Glomerular endothelial cell (primary cell): ENCODE measurements at places on chromosomes 16 and 17. TPM values are rescaled to one million over a fixed set of nuclear protein-coding genes. Genes with fewer than 3 reads are reported as not detected.

CES5A gene
- not detected in 2 replicates for total RNA-seq

- no peak for DNase-seq
Measured at GRCh38 chr16:49834531-49835151, 21.3 kb downstream of the ZNF423 start.

KRTAP4-6 gene
- total RNA-seq: not detected in 2 replicates

- no peak for DNase-seq
Measured at GRCh38 chr16:71264299-71264698, 24.9 kb downstream of the CMTR2 start.

MAPK8IP3 gene
- total RNA-seq: 47.0 and 75.6 TPM in 2 replicates

RGS9 gene
- 3.1 and 3.6 TPM in 2 replicates for total RNA-seq

MYH11 gene
- not detected in 2 replicates for total RNA-seq

CFAP97D1 gene
- not detected in 2 replicates for total RNA-seq

DHX40 gene
- 28.8 and 40.7 TPM in 2 replicates for total RNA-seq

TBC1D3G gene
- not detected in 2 replicates for total RNA-seq

- DNase-seq: no peak
Measured at GRCh38 chr17:43818966-43819365, 14.0 kb downstream of the MPP3 start.

STH gene
- not detected in 2 replicates for total RNA-seq

CCL16 gene
- not detected in 2 replicates for total RNA-seq

FMNL1 gene
- total RNA-seq: 3.4 and 4.6 TPM in 2 replicates

SLFN13 gene
- total RNA-seq: 0.82 and 1.1 TPM in 2 replicates

IGSF6 gene
- total RNA-seq: not detected in 2 replicates

DNA sequence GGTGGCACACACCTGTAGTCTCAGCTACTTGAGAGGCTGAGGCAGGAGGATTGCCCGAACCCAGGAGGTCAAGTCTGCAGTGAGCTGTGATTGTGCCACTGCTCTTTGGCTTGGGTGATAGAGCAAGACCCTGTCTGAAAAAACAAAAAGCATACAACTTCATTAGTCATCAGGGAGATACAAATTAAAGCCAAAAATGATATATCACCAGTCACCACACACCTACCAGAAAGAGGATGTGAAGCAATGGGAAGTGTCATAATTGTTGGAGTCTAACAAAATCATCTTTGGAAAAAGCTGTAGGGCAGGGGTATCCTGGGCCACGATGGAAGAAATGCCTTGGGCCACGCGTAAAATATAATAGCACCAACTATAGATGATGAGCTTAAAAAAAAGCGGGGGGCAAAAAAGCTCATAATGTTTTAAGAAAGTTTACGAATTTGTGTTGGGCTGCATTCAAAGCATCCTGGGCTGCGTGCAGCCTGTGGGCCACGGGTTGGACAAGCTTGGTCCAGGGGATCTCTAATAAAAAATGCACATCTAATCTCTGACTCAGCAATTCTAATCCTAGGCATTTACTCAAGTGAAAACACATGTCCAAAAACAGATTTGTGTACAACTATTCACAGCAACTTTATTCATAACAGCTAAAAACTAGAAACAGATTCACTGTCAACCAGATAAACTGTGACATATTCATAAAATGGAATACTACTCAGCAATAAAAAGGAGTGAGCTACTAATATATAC, 65.9 kb downstream of the HIC1 start:
- DNase-seq: no peak

WNT3 gene
- 0.29 and 0.47 TPM in 2 replicates for total RNA-seq

DNA sequence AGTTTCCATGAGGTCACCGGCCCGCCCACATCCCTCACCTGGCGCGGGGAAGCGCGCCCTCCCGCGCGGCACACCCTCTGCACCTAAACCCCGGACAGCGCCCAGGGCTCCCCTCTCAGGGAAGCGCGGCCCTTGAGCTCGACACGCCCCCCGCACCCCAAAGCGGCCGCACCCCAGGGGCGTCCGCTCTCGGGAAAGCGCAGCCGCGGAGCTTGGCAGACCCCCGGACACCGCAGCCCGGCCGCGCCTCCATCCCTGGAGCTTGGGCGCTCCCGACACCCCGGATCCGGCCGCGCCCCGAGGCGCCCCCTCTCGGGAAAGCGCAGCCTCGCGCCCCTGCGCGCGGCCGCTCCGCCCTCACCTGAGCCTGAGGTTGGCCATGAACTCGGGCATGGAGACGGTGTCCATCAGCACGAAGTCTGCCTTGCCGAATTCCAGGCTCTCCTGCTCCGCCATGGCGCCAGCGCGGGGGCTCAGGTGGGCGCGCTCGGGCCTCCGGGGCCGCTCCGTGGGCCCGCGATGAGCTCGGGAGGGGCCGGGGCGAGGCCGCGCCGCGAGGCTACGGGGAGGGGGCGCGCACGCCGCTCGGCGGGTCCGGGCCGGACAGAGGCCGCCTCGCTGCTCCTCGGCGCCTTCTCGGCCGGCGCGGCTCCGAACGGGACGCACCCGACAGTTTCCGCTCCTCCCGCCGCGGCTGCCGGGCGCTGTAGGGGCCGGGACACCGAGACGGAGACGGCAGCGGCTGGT, at the start of gene MYO1D:
MYO1D (minus strand) TSS at position 708 of the 747 bp plus-strand sequence; CDS start at position 456, 252 bp downstream.
- DNase-seq: no peak

DNA sequence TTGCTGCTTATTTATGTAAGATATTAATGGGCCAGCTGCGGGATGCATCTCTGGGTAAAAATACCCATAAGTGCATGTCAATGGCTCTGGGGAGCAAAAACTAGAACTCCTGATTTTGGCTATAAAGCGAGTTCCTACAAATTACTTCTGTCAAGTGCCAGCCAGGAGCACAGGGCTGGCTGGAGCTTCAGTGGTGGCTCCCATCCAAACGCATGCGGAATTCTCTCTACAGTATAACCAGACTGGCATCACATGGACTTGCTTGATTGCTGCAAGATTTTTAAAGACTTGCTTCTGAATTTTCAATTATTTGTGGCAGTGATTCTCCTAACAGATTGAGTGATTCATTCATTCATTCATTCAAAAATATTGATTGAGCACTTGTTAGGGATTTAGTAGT, 260.9 kb downstream of the PHKB start:
- DNase-seq: no peak

DNA sequence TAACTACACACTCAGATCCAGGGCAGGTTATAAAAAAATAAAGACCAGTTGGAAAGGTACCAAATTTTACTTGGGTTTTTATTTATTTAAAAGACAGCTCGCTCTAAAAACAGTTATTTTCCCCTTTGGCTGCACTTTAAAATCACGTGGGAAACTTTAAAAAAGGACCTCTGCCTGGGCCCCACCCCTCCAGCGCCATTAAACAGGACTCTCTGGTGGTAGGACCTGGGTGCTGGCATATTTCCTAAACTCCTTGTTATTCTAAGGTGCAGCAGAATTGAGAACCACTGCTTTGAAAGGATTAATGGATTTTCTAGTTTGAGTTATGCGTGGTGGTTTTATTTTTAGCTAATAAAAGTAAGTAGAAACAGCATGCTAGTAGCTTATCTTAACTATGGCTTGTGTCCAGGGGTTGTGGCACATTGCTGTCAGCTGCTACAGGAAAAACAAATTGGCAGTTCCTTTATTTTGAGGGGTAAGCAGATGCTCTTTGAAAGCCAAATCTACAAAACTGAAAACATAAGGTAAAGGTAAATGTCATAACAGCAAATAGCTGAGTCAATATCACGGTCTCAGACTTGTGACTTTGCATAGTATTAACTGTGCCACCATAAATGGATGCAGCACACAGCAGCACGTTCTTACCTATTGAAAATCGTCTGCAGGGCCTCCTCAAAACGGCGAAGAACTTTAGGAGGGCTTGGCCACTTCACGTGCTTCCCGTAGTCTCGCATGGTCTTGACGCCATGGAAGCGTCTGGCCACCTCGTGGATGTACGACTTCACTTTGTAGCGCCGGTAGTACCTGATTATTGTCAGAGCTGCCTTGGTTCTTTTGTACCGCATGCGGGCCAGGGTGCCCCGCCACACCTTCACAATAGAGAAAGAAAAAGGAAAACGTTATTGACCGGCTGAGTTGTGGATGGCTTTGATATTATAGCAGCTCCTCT, 172.0 kb downstream of the CDK5R1 start:
- no peak for DNase-seq

ASGR1 gene
- 2.6 and 5.4 TPM in 2 replicates for total RNA-seq

DNA sequence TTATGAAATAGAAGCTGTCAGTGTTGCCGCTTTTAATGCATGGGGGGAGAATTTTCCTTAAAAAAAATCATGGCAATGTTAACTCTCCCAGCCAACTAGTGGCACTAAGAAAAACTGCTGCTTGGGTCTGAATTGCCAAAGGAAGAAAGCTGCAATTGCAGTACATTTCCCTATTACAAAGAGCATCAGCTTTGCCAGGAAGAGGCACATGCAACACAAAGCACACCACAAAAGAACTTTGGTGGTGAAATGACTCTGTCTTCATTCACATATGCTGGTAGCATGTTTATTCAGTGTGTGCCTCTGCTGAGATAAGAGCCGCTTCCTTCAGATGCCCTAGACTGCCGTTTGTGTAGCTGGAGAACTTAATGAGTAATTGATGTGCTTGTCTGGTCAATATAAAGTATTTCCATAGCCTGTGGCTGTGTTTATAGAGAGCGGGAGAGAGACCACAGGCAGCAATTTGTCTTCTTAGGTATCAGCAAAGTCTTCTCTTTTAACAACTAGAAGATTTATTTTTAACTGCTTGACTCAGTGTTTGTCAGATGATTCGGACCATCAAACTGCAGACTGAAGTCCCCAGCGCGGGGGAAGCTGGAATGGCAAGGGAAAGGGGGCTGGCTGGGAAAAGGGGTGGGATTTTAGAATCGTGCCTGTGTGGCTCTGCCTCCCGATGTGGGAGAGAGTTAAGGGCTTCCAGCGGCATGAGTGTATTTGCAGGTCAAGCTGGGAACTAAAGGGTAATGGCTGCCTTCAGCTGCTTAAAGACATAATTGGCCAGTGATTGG, 115.1 kb downstream of the MRTFB start:
- no peak for DNase-seq

DNA sequence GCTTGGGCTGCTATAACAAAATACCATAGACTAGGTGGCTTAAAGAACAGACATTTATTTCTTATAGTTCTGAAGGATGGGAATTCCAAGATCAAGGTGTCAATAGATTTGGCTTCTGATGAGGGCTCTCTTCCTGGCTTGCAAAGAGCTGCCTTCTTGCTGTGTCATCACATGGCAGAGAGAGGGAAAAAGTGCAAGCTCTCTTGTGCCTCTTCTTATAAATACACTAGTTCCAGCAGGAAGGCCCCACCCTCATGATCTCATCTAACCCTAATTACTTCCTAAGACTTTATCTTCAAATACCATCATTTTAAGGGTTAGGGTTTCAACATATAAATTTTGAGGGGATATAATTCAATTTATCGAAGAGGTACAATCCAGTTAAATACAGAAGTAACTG, 30.6 kb downstream of the ABCA9 start:
- DNase-seq: no peak

CDH1 gene
- not detected in 2 replicates for total RNA-seq

GRCh38 chr16:1420111-1420539, 422 bp downstream of the UQCC4 start:
- DNase-seq: no peak

GRCh38 chr17:3679531-3680126, 11.0 kb downstream of the EMC6 start:
- DNase-seq: no peak

DNA sequence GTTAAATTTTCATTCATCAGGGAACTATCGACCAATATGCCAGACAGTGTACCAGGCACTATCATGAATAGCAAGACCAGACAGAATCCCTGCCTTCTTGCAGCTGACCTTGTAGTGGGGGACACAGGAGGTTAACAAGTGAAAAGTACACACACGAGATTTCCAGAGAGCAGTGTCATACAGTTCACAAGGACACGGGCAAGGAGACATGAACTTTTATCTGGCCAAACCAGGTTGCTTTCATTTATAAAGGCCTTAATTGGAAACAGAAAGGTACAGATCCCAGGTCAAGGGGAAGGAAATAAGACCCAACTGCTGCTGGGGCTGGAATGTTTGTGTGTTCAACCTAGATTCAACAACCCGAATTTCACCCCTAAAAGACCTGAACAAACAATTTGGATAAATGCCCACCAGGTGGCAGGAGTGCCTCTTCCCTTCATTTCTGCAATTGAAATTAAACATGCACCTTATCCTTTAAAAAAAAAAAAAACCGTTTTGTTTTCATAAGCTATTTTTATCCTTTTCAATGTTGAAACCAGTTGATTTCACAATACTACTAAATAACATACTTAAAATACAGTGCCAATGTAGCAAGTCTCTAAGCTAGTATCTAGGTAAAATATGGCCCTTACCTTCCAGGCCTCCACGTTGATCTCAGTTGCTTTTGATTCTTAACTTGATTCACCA, 65.9 kb downstream of the EMP2 start:
- DNase-seq: no peak

DNA sequence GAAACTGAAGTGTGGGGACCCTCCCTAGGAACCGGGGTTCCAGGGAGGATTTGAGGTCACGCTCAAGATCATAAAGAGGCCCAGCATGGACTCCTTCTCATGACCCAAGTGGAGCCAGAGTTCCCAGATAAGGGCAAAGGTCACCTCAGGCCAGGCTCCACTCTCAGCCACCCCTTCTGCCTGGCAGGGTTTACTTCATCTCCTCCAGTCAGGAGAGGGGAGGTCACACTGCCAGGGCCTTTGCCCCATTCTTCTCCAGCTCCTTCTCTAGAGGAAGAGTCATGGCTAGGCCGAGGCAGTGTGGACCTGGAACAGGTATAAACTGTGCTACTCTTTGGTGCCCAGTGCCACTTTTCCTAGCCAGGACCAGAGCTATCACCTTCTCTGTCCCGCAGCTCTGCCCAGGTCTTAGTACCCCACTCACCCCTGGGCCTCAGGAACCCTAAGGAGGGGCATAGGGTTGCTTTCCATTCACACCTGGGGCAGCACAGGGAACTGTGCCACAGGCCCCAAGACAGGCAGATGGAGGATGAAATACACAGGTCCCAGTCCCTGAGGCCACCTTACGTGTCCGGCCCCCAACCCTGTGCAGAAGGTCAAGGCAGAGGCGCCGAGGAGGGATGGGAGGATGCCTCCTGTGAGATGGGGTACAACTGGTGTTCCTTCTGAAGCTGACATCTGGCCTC, 879 bp upstream of the ACSF2 start:
- no peak for DNase-seq

GRCh38 chr17:45262516-45263476, 902 bp upstream of the SPATA32 start:
- no peak for DNase-seq

MPP3 gene
- total RNA-seq: 3.6 and 4.1 TPM in 2 replicates

DNA sequence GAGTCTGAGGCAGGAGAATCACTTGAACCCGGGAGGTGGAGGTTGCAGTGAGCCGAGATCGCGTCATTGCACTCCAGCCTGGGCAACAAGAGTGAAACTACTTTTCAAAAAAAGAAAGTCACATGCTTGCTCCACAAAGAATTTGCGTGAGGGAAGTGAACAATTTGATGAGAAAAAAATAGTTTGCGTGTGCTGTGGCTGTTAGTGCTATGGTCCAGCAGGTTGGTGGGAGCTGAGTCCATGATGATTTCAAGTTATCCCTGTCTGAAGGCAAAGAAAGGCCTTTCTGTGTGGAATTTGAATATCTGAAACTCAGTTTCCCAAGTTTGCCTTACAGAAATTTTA, 21.0 kb downstream of the PRCD start:
- DNase-seq: no peak

- no peak for DNase-seq
Measured at GRCh38 chr17:15406081-15406480, 61.3 kb downstream of the CDRT4 start.

- no peak for DNase-seq
Measured at GRCh38 chr17:46769531-46770438, 48.7 kb downstream of the WNT3 start.

FADS6 gene
- total RNA-seq: not detected in 2 replicates

PAM16 gene
- 35.3 and 57.8 TPM in 2 replicates for total RNA-seq

ZSCAN10 gene
- total RNA-seq: not detected in 2 replicates
